ENCODE measurements at places on chromosomes 6 and 20.

- DNase-seq = no peak
Observed at GRCh38 chr6:49464691-49465090, 1.5 kb downstream of the CENPQ start.

- DNase-seq = no peak
Observed at GRCh38 chr6:84943905-84944304, 179.5 kb upstream of the TBX18 start.

- no peak for DNase-seq
Observed at GRCh38 chr6:74073999-74074398, 378.0 kb downstream of the CD109 start.

GRCh38 chr6:53119772-53120409 lies 28.8 kb downstream of the GCM1 start:
- peak; percentile 89 for DNase-seq

DNA sequence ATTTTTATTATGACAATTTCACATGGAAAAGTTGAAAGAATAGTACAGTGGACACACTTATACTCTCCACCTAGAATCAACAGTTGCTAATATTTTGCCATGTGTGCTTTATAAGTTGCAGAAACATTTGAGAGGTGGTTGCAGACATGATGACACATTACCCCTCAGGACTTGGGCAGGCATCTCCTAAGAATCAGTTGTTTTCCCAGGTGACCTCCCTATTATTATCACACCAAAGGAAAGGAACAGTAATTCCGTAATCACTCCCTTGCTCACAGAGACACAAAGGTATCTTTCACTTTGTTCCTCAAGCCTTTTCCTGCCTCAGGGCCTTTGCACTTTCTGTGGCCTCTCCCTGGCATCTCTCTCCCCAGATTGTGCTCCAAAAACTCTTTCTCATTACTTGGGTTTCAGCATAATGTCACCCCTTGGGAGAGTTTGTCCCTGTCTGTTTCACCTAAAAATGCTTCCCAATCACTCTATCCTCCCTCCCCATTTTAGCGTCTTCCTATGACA lies 5.9 kb upstream of the SULF2 start:
- no peak for DNase-seq

- DNase-seq = peak; percentile 68
Observed at GRCh38 chr6:134584847-134585516, 267.1 kb upstream of the SGK1 start.

Measured in mesenchymal stem cell (in vitro differentiated cells and primary cell).